ENCODE measurements at places on chromosomes 6 and 20. TPM values are rescaled to one million over a fixed set of nuclear protein-coding genes. Genes with fewer than 3 reads are reported as not detected.

Gene GGTLC1
- not detected for total RNA-seq

Gene OVOL2
- total RNA-seq, result 7.4 TPM

- DNase-seq, result no peak
These were observed 73.6 kb upstream of the ADTRP start for GRCh38 chr6:11852061-11852651.

- no peak for DNase-seq
These were observed 850.0 kb downstream of the DHX35 start for GRCh38 chr20:39812116-39812515.

Gene GABRR1
- not detected for total RNA-seq

DNA sequence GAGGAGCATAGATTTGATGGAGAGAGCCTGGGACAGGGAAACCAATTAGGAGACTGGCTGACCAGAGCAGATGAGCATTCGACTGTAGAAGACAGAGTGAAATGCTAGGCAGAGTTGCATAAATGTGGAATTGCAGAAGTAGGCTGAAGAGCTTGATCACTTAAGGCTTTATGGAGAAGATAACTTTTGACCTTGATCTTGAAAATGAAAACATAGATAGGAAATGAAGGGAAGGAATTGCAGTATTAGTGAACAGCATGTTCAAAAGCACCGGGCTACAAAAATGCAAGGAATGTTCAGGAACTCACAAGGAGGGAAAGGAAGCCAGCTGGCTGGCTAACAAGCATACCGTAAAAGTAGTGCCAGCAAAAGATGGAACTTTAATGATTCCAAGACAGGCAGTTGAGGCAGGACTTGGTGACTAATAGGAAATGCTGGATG lies 20.5 kb upstream of the LTV1 start:
- no peak for DNase-seq

Gene ENPP5
- 18.7 TPM for total RNA-seq

- peak; percentile 34 for DNase-seq
These were observed at the start of gene TSHZ2 for GRCh38 chr20:52972190-52972937. TSHZ2 (plus strand) TSS chr20:52972358; CDS start chr20:52973294, 936 bp downstream.

- DNase-seq, result no peak
These were observed 709.3 kb downstream of the EPHA7 start for GRCh38 chr6:92710048-92710447.

DNA sequence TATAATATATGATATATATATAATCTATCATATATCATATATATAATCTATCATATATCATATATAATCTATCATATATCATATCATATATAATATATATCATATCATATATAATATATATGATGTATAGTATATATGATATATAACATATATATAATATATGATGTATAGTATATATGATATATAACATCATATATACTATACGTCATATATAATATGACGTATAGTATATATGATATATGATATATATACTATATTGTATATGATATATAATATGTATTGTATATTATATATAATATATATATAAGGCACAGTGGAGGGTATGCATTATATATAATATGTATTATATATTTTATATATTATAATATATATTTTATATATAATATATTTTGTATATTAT lies 36.7 kb downstream of the PTPRA start:
- no peak for DNase-seq

Gene ALDH5A1
- 22.2 TPM for total RNA-seq

Gene CDH26
- 1.1 TPM for total RNA-seq

DNA sequence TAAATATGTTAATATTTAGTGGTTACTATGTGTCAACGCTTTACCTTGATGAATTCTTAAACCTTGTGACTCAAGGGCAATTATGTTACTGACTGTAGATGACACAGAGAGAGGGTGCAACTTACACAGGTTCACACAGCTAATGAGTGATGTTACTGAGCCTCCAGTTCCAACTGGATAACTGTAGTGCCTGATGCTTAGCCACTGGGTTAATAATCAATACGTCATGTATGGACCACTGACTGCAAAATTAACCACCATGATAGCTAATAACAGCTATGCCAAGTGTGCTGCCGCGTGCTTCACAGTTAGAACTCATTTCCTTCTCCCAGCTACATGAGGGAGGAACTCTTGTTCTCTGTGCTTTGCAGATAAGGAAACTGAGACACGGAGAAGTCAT lies 45.4 kb downstream of the SIRPA start:
- DNase-seq, result no peak

DNA sequence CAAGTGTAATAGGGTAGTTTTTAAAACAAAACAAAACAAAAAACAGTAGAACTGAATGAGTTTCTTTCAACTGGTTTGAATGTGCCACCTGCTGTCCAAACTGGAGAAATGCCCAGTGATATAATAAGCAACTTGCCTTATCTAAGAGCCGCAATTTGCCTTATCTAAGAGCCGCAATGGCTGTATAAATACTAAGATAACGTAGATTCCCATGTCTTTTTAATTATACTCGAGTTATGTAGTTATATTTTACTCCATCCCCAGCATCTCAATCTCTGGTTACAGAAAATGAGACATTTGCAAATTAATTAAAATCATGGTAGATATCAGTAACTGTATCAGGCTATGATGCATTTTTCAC lies 67.2 kb downstream of the RPP40 start:
- DNase-seq, result no peak

Gene NRSN1
- 0.14 TPM for total RNA-seq

Gene MICB
- 64.3 TPM for total RNA-seq

- DNase-seq, result no peak
These were observed 35.0 kb upstream of the DSE start for GRCh38 chr6:116335612-116336215.

DNA sequence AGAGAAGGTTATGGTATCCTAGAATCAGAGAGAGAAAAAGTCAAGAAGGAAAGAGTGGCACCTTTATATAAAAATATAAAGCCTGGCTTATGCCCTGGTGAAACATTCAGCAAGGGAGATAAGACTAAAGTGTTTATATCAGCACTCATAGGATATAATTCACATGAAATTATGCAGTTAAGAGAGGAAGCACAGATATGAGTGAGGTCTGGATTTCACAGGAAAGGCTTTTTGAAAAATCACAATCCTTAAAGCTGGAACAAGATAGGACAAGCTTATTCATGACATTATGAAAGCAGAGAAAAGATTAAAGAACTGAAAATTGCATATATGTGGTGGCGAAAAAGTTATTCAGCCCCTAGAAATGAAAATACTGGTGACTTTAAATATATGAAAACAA lies 181.2 kb upstream of the FLRT3 start:
- no peak for DNase-seq

DNA sequence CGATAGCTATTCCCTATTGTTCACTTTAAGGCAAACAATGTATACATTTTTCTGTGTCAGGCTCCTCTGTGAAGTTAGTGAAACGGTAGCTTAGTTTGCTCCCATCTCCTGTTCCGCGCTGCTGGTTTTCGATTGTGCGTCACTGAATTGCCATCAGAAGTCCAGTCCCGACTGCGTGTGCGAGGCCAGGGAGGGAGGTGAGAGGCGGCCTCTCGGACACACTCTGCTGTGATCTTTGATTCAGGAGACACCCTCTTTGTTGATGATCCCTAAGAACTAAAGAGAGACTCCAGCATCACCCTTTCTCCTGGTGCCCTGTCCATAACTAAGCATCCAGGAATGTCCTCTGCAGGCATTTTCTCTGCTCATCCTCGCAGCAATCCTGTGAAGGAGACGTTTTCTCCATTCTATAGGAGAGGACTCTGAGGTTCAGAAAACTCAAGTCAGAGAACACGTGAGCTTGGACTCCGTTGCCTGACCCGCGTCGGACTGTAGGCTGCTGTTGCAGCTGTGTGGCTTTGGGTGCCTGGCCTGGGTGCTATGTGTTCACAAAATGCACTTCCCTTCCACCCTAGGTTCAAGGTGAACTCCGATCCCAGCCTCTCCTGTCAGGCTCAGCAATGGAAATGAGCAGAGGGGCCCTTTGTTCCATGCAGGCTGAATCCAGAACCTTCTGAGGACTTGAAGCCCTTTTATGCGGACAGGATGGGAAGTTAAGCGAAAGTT lies 24.1 kb upstream of the UNC93A start:
- DNase-seq, result no peak

- no peak for DNase-seq
These were observed 111.8 kb upstream of the ZFP64 start for GRCh38 chr20:52303281-52303950.

Gene EEF1E1
- 41.5 TPM for total RNA-seq

Gene ARMC12
- not detected for total RNA-seq

DNA sequence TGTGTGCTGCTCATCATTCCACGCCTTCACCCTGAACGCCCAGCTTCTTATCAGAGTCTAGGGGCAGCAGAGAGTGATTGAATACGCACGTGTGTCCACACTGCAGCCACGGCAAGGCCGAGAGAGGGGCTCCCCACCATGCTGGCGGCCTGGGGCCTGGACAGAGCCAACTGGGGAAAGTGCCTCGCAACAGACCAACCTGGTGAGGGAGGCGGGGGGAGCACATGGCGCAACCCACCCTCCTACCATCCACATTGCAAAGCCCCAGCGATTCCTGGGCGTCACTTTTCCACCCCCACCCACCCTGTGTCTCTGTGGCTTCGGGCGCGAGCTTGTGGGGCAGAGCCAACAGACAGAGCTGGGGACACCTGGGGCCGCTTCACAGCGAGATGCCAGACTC lies 66.4 kb upstream of the DUSP22 start:
- DNase-seq, result no peak

DNA sequence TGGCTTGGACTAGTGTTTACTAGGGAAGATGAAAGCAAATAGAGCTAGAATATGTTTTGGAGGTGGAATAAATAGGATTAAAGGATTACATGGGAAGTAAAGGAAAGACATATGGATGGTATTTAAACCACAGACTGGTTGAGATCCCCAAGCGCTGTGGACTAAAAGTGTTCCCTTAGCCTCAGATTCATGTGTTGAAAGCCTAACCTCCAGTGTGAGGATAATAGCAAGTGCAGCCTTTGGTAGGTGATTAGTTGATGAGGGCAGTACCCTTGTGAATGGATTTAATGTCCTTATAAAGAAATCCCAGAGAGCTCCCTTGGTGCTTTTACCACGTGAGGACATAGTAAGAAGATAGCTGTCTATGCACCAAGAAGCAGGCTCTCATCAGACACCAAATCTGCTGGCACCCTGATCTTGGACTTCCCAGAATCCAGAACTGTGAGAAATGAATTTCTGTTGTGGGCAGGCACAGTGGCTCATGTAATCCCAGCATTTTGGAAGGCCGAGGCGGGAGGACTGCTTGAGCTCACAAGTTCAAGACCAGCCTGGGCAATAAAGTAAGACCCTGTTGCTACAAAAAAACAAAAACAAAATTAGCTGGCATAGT lies 57.3 kb upstream of the MCM9 start:
- no peak for DNase-seq

- peak; percentile 36 for DNase-seq
These were observed 3.9 kb upstream of the MRGBP start for GRCh38 chr20:62792182-62792939.

DNA sequence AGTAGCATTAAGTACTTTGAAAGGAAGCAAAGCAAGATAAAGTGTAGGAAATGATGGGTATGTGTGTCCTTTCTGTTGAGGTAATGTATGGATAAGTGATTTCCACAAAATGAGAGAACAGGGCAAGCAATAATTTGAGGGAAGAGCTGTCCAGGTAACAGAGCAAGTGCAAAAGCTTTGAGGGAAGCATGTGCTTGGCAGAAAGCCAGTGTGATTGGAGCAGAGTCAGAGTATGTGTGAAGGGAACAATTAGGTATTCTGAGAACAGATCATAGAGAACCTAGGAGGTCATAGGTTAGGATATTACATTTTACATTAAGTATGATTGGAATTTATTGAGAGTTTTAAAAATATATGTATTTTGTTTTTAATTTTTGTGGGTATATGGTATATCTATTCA lies 30.2 kb upstream of the MAN1A1 start:
- DNase-seq, result no peak

GRCh38 chr6:130202782-130203181 lies 20.0 kb downstream of the SAMD3 start:
- DNase-seq, result no peak

Gene ISM1
- not detected for total RNA-seq

- DNase-seq, result no peak
These were observed 35.5 kb upstream of the SYNJ2 start for GRCh38 chr6:157946053-157946617.

- DNase-seq, result no peak
These were observed 57.3 kb upstream of the SLC35B3 start for GRCh38 chr6:8492536-8493133.

DNA sequence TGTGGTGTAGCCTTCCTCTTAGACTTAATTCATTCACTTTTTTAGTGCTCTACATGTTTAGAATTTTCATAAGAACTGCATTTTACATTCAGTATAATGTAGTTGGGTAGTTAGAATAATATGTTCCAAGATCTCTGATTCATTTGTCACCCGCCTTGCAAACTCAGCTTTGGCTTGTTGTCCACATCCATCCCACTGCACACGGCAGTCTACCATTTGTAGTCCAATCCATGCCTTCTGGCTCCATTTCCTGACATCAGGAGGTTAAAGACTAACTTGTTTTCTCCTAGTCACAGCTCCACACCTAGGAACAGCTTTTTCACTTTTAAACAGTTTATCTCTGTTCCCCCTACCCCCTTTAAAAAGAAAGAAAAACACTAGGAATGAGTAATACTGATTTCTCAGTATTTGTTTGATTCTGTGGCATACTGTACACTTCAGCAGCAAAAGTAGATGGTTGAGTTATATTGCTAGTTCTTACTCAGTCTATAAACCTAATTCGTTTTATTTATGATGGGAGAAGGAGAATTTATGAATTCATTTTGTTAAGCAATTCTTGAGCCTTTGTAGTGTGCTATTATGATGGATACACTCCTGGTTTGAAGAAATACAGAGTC lies 180.9 kb downstream of the ARID1B start:
- no peak for DNase-seq

Gene RAET1L
- total RNA-seq, result 2.3 TPM

Gene ERVFRD-1
- not detected for total RNA-seq
